DMS153 (cell line): ENCODE measurements at places on chromosomes 11 and 22.

DNA sequence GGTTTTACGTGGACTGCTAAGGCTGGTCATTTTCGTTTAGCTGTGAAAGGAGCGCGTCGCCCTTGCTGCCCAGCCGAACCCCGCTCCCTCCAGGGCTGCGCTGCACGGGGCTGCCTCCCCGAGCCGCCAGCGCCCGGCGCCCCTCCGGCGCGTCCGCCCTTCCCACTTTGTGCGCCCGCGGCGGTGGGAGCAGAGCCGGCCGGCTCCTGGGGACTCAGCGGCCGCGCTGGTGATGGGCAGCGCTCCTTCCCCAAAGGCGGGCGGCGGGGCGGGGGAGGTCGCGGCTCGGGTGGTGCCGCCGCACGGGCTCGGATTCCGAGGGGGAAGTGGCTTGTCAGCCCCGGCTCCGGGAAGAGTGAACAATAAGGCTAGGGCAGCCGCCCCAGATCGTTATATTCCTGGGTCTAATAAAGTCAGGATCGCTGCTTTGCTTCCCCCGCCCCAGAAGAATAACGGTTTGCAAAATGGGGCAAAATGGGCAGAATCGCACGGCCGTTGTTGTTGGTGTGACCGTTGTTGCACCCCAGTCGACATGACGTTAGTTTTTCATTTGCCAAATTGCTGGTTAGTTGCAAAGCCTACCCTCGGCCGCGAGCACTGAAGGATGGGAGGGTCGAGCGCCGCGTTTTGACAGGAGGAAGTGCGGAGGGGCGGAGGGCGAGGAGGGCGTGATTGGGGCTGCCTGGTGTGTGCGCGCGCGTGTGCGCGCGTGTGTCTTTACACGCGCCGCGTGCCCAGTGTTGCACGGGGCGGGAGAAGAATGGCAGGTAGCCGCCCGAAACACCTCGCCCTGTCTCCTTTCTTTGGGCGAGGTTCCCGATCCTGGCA is 745 bp downstream of the NCAM1 start:
- DNase-seq: peak; percentile 22

GRCh38 chr22:19811811-19812771 is 42.6 kb downstream of the GNB1L start:
- DNase-seq: no peak

- no peak for DNase-seq
These were observed 39.1 kb downstream of the MACROD1 start for GRCh38 chr11:64126796-64127195.

DNA sequence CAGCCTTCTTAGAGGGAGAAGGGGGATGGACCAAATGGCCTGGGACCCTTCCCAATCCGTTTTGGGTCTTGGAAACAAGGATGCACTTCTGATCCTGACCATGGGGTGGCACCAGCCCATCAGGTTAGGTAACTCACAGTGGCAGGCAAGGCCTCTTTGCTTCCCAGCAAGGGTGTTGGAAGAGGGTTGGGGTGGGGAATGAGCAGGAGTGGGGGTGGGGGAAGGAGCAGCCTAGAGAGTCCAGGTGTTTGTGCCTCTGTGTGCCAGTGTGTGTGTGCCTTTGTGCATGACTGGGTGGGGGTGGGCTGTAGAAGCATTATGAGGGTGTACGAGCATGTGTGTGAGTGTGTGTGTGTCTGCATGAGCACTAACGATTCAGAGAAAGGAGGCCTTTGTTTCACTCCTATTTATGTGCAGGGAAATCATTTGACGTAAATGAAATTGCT is 213.1 kb downstream of the INSC start:
- DNase-seq: peak; percentile 64

GRCh38 chr11:100961633-100962032 is 168.0 kb downstream of the PGR start:
- no peak for DNase-seq

DNA sequence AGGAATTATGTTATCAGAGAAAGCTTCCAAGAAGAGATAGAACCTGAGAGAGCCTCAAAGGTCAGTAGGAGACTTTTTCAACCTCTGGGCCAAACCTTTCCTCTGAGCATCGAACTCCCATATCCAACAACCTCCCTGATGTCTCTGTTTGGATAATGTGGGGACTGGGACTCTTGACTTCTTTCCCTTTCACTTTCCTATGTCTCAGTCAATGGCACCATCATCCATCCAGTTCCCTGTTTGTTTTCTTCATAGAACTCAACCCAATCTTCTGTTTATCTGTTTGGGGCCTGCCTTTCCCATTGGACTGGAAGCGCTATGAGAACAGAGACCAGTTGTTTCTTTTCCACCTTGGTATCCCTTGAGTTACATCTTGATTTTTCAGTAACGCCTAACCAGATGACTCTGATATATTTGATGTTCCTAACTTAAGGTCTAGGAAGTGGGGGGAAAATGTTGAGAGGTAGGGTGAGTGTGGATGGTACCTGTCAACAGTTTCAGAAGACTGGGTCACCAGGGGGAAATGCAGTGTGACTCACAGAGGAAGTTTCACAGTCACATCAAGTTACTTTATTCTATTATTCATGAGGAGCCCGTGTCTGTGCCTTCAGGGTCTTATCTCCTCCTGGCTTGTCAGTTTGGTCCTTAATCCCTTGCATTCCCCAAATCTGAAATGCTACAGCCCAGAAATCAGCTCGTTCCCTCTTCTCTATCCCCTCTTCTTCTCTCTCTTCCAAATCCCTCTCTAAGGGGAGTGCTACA is 4.5 kb upstream of the KCNE3 start:
- no peak for DNase-seq

DNA sequence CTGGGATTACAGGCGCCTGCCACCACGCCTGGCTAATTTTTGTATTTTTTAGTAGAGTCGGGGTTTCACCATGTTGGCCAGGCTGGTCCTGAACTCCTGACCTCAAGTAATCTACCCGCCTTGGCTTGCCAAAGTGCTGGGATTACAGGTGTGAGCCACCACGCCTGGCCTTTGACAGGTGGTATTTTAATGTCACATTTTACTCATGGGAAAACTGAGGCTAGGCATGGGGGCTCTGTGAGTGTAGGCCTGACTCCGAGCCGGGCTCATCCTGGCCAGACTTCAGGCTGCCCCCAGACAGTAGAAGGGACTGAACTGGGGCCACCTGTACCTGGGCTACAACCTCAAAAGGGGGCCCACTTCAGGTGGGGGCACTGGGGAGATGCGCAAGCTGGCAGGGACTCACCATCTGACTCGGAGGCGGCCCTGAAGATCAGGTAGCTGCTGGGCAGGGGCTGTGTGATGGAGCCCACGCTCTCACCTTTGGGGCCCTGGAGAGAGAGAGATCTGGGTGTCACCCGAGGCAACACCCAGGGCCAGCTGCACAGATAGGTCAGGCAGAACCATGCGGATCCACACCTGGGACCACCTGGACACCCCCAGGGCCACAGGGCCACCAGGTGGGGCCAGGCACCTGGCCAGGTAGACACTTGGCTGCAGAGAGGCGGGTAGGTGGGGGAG is 45.8 kb downstream of the OSBPL5 start:
- DNase-seq: no peak

GRCh38 chr11:82738091-82738490 is 4.4 kb upstream of the FAM181B start:
- DNase-seq: no peak

DNA sequence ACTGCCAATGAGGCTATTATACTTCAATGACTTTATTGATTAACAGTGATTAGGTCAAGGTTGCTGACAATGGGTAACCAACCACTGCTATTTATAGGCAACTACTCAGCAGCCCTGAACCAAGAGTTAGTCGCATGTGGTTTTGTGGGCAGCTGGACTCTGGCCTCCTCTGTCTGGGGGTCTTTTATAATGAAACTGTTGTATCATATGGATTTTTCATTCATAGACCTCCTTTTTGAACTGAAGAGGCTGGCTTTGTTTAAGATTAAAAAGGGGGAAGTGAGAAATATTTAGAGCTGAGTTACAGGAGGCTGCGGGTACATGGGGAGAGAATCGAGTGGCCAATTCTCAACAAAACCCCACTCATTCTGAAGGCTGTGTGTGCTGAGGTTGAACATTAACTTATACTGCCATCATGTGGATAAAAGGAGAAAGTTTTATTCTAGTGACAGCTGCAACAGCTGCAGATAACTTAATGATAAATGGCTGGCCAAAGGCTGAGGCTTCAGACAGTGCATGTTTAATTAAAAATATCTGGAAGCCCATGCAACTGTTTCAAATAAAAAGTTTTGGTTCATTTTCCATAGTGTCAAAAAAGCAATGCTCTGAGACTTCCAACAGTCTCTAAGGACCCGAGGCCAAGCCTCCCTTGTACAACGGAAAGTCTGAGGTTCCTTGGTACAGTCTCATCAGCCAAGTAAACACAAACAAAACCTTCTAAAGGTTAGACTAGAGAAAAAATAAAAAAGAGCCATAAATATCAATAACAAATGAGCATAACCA is 682.6 kb downstream of the KCNA4 start:
- peak; percentile 36 for DNase-seq

- DNase-seq: peak; percentile 2
These were observed 205.0 kb upstream of the RAG2 start for GRCh38 chr11:36803084-36803483.

GRCh38 chr11:35167426-35167954 is 28.5 kb downstream of the CD44 start:
- DNase-seq: no peak

- DNase-seq: no peak
These were observed 63.4 kb downstream of the NRXN2 start for GRCh38 chr11:64659417-64660144.

DNA sequence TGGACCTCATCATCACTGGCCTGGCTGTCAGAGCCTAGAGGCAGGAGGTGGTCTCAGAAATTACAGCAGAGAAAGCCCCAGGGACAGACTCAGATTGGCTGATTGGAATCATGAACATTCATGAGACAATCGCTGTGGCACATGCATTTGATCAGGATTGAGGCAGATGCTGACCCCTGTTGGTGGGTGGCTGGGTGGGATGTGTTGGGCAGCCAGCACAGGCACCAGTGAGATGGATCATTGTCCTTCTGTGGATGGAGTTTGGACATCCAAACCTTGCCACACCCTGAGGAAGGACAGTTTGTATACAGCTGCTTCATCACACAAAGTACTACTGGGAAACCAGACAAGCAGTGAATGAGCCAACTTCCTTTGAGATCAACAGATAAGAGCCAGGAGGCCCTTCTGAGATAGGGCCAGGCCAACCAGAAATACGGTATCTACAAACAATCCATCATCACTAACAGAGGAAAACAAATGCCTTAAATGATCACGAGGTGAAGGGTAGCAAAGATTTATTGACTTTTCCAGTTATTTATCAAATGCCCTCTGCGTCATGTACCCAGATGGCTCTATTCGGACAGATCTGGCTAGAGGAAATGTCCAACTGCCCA is 17.3 kb downstream of the COMMD9 start:
- DNase-seq: no peak

DNA sequence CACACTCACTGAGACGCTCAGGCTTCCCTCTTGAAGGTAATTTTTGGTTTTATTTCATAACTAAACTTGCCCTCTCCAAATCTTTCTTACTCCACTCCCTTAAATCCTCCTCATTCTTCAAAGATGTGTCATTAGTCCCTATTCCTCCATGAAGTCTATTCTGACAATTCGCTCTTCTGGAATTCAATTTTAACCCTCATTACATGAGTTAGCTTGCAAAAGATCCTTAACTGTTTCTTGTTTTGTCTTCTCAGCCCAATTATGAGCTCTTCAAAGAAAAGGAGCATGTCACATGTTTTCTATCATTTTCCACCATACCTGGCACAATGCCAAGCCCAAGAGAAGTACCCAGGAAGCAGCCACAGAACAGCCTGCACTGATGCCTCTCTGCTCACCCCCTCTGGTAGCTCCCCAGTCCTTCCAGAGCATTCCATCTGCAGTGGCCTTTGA is 13.0 kb downstream of the GALNT18 start:
- no peak for DNase-seq

GRCh38 chr11:78583889-78584288 is 9.2 kb upstream of the NARS2 start:
- DNase-seq: no peak

DNA sequence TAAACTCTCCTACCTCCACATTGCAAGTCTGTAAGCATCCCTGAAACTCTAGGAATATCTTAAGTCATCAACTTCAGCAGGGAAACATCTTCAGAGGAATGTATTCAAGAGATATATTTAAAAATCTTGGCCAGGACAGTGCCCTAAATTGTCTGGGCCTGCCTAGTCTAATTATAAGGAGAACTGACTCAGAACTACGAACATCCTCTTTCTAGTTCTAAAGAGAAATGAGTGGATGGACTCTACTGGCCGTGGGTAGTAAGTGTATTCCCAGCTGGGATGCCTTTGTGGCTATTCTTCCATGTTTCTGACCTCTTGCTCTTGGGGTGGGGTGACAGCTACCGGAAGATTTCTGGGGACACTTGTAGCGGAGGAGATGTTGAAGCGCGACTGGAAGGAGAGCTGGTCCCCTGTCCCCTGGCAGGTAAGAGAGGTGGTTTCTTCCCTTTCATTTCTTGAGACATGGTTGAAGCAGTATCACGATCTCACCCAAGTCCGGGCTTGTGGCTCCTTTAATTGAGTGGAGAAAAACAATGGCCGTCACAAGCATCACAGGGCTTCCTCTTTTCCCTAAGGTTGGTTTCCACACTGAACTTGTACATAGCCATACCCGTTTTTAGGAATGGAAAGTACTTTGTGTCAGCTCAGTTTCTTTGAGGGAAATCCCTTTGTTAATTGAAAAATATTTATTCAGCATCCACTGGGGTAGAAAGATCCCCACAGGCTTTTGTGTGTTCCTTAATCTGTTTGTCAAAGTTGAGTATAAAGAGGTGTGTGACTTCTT is 97.7 kb upstream of the SORL1-AS1 start:
- no peak for DNase-seq

- DNase-seq: no peak
These were observed 1.9 kb downstream of the OR4S1 start for GRCh38 chr11:48307760-48308386.

DNA sequence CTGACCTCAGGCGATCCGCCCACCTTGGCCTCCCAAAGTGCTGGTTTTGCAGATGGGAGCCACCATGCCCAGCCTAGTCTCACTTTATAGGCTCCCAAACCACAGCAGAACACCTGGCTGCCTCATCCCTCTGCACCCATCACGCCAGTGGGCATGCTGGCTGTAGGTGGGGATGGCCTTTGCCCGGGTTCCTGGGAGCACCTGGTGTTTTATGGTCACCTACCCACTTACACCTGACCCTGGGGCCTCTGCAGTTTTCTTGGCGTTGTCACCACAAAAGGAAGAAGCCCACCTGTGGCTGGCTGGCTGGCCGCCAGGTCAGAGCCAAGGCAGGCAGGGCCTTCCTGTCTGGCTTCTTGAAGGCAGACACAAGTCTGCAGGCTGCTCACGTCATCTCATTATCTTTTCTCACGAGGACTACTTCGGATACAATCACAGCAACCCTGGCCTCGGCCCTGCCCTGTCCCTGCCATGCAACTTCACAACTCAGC is 8.2 kb downstream of the RRP7A start:
- no peak for DNase-seq
